Cerebellar nuclear complex (tissue), 1 donor: ENCODE measurements at places on chromosomes 1 and 21.
A peak's percentile ranks its signal among the peaks of the same experiment; 100 is the strongest.

- DNase-seq, result no peak
These were observed 77.4 kb downstream of the HLX start for GRCh38 chr1:220956501-220957232.

DNA sequence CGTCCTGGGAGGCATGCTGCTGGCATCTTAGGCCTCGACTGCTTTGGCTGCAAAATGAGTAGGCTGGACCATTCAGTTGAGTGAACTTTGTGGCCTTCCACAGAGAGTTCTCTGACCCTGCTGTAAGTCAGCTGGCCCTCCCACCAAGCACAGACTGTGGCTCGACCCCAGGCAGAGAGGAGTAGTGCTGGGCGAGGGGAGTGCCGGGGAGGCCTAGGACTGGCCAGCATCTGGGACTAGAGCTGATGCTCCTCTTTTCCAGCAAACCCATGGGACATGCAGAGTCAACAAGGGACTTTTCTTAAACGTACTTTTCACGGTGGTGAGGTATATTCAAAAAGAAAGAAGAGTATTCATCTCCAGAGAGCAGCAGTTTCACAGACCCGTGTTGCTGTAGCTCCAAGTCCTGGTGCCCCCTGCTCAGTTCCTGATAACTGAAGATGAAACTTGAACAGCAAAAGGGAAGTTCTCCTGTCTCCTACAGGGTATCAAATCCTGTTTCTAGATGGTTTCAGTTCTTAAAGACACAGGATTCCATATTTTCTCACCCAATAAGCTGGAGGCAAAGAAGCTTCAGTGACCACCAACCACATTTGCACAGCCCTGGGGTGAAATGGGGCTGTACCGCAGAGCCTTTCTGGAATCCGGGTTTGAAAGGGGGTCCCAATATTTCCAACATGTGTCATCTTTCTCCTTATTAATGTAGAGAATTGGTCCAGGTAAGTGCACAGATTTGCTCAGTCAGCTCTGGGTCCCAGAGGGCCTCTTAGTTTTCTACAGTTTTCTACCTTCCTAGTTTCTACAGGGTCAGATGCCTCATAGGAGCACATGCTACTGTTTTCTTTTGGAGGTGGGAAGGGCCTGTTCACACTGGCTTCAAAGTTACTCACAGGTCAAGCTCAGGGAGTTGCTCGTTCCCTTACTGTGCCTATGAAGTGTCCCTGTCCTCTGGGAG is 20.9 kb downstream of the BATF3 start:
- DNase-seq, result no peak

- DNase-seq, result no peak
These were observed 40.7 kb upstream of the TRAPPC10 start for GRCh38 chr21:43971201-43971991.

DNA sequence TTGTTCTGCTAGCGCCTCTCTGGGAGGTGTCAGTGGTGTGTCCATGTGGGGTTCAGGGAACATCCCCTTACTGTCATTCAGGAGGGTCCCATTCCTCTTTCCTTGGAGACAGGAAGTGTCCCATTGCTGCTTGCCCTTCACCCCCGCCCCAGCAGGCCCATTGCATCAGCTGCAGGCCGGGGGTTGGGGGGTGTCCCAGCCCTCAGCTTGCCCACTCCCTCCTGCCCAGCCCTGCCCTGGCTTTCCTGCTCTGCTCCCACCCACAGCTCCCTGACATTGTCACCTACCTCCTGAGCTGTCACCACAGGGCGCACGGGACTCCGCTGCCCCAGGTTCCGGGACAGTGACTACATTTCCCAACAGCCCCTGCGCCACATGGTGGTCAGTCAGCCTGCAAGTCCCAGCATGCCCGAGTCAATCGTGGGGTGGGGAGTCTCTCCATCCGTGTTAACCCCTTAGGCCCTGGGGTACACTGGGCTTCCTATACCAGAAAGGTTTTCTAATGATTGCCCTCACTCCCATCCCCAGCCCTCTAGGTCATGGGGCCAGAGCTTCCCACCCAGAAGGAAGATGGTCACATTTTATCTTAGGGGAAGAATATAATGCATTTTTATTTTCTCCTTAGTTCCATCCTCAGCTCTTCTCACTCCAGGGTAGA is at the start of gene INPP5B:
Gene INPP5B, minus strand, starts transcription at position 351 of the 658 bp plus-strand sequence. CDS start 745 bp downstream, outside the sequence.
- peak; percentile 85 for DNase-seq

DNA sequence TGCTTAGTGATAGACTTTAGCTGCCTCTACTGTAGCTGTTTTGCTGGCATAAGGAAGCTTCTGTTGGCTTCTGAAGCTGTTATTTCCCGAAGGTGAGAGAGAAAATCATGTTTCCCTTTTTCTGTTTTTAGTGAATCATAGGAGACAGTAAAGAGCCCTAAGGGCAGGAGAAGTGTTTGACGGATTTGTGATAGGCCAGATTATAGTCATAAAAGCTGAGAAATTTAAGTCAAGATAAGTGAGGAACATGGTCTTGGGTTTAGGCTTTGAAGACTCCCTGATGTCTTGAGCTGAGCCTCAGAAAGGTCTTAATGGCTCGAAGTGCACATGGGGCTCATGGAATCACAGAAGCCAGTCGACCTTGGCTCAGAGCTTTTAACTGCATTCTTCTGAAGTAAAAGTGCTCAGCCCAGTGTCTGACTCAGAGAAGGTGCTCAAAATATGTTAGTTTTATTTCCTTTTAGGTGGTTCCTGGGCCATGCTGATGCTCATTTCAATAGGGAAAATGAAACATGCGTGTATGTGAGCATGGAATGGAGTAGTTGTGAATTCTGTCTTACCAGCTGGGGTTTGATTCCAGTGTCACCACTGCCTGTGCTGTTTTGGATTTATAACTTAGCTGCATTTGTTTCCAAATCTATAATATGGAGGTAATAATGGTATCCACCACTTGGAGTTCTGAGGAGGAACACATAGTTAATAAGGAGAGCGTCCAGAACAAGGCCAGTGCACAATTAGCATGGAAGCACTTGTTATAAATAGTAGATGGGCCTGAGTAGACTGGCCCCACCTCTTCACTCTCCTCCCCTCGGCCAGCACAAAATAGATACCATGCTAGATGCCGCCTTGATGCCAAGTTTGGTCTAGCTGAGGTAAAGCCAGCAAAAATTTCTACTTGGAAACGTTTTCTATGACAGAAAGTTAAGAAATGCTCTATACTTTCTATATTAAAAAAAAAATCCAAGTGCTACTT is 99.2 kb downstream of the C1orf21 start:
- no peak for DNase-seq

DNA sequence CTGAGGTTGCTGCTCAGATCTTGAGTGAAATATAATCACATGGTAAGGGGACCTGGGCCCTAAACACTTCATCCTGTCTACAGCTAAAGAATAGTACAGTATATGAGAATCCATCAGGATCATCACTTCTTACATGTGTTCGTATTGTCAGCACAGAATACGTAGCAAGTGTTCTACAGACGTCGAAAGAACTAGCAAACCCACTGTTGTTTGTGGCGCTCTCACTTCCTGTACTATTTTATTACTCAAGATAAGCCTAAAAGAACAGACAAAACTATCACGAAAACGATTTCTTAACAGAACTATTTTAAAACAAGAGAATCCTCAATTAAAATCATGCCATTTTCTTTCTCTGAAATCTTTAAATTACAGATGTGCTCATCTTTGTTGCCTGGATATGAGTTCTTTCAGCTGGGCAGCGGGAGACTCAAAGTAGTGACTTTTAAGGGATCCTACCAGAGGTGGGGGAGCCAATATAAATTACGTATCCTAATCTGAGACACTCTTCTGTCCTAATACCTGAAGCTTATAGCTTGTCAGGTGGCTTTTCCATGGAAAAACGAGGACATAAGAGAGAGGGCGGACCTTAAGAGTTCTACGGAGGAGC is 724 bp downstream of the ST7L start:
- DNase-seq, result no peak

DNA sequence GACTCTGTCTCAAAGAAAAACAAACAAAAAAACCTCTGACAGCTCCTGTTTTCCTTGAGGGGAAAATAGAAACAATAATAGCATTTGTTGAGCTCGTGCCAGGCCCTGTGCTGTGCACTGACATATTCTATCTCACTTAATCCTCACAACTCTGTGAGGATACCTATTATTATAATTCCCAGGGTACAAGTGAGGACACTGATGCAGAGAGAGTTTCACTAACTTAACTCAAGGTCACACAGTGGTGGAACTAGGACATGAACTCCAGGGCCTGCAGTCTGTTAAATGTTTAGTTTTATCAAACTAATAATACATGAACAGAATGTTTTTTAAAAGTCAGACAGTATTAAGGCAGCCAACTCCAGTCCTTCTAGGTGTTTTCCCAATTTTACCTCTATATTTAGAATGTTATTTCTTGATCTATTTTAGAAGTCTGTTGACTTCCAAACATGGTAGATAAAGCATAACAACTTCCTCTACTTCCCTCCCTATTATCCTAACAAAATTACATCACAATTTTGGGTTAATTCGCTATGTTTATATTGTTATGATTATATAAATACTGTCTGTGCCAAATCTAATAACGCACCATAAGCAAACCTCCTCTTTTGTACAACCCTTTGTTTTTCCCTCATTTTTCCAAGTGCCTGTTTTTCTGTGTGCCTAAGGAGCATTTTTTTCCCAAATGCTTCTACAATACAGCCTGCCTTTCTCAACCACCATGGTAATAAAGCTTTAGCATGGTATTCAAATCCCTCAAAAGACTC is 4.9 kb downstream of the FNDC5 start:
- DNase-seq, result no peak

GRCh38 chr1:160830321-160831153 is 32.1 kb downstream of the CD244 start:
- DNase-seq, result no peak

GRCh38 chr1:40411294-40411693 is 37.8 kb downstream of the SMAP2 start:
- no peak for DNase-seq

DNA sequence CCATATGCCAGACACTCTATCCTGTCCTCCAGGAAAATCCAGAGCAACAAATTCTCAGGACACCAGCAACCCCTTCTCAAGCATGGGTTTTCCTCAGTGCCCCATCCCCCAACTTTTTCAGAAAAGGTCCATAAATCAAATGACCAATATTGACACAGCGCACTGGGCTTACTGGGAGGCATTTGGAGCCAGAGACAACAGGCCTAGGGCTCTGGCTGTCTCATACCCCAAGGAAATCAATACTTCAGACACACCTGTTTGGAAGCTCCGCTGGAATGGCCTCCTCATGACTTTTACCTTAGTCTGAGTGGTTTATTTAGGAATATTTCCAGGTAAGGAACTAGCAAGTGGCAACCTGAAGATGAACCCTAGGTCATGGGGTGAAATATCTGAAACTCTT is 66.9 kb upstream of the TNR start:
- no peak for DNase-seq

DNA sequence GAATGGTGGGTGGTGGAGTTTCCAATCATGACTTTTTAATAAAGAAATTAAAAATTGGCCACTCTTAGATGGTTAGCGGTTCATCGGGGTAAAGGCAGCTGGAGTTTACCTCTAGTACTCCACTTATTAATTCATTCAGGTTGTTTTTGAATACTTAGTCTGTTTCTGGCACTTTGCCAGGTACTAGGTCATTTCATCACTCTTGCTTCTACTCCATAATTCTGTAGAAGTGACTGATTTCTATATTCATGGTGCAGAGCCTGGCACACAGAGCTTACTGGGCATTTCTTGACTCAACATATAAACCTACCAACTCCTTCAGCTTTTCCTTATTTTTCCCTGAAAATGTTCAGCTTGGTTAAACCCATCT is 31.5 kb downstream of the FOXD2 start:
- DNase-seq, result no peak

GRCh38 chr1:200178340-200178739 is 150.8 kb downstream of the NR5A2 start:
- DNase-seq, result no peak

GRCh38 chr21:14259747-14260146 is 43.8 kb downstream of the RBM11 start:
- DNase-seq, result peak; percentile 4

GRCh38 chr1:244768804-244769203 is 66.7 kb upstream of the COX20 start:
- DNase-seq, result no peak

DNA sequence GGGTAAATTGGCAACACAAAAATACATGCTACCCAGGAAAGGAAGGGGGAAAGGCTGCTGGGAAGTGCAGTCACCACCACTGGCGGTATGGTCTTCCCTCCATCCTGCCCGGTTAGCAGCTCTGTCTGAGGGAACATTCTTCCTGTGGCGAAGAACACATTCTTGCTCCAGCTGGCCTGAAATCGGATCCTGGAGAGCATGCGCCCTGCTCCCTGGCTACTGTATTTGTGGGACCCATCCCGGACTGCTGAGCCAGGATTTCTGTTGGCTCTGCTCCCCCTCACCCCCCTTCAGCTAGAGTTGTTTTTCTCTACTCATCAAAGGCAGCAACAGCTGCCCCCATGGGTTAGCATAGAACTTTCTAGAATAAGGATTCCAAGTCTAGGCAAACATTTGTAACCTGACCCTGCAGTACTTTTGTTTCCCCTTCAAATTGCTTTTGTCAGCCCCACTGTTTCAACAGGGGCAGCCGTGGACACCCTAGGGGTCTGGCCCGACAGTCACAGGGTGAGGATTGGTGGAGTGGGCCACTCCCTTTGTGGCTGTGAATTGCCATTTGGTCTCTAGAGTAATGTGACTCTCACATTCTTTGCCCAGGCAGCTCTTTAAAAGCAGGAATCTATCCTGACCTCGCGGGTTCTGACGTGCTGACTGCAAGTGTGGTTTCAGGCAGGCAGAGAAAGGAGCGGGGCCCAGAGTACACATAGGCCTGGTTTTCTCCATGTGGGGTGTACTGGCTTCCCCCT is 157.7 kb downstream of the TOMM20 start:
- DNase-seq, result no peak
